ENCODE measurements at places on chromosomes 4 and X. TPM values are rescaled to one million over a fixed set of nuclear protein-coding genes. Genes with fewer than 3 reads are reported as not detected.

DNA sequence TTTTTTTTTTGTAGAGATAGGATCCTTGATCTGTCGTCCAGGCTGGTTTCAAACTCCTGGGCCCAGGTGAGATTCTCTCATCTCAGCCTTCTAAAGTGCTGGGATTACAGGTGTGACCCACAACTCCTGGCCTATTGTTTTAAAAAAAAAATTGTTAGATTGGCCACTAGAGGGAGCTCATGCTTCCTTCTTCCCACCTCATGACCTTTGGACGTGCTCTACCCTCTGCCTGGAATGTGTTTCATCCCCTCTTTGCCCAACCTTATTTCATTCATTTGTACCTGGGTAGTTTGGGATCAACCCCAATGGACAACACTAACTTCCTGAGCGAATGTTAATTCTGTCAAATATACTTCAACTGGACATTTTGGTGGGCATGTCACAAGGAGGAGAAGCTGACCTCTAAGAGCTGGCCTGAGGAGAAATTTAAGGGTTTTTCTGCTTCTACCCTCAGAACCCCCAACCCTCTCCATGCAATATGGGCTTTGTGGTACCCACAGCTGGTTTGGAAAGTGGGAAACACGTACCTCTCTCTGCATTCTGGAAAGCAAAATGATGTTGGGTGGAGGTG is 6.4 kb downstream of the PPEF2 start:
- DNase-seq, result no peak

- DNase-seq, result no peak
These were observed 112.1 kb downstream of the CPZ start for GRCh38 chr4:8704632-8705031.

Gene TBX22
- not detected for total RNA-seq

GRCh38 chr4:128571747-128572146 is 237.8 kb upstream of the JADE1 start:
- DNase-seq, result peak; percentile 94

Gene MOB1B
- 18.3 TPM for total RNA-seq

- DNase-seq, result no peak
These were observed 5.9 kb downstream of the EMCN start for GRCh38 chr4:100511896-100512295.

DNA sequence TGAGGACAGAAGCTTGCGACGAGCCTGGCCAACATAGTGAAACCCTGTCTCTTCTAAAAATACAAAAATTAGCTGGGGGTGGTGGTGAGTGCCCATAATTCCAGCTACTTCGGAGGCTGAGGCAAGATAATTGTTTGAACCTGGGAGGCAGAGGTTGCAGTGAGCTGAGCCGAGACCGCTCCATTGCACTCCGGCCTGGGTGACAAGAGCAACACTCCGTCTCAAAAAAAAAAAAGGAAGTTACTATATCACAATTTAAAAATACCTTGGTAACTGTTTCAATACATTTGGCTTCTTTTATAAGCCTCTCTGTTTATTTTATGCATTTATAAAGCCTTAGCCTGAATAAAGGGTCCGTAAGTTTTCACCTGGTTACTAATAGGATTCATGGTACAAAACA is 46.6 kb upstream of the CHRNA9 start:
- no peak for DNase-seq

DNA sequence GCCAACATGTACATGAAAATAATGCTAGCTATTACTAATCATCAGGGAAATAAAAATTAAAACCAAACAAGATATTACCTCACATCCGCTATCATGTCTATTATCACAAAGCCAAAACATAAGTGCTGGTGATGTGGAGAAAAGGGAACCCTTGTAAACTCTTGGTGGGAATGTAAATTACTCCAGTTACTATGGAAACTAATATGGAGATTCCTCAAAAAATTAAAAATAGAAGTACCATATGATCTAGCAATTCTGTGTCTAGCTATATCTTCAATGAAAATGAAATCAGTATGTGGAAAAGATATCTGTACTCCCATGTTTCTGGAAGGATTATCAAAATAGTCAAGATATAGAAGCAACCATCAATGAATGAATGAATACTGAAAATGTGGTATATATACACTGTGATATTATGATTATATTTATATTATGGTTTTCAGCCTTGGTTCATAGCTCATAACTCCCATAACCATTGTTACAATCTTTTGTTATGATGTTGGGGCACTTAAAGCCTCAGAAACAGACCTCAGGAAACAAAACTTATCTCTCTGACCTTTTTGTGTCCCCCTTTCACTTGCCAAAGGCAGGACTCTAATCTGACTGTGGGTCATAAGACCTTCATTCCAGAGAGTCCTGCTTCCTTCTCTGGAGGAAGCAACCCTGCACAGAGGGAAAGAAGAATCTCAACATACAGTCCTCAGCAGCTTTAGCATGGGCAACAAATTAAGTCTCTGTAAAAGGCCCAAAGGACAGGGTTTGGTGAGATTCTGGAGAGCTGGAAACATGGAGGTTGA is 933.2 kb downstream of the ADGRL3 start:
- DNase-seq, result no peak

GRCh38 chr4:38090455-38091246 is 130.5 kb downstream of the PTTG2 start:
- no peak for DNase-seq

GRCh38 chrX:107673933-107674479 is 45.7 kb downstream of the PRPS1 start:
- no peak for DNase-seq

- no peak for DNase-seq
These were observed 603.8 kb downstream of the RAPGEF2 start for GRCh38 chr4:159706704-159707103.

GRCh38 chr4:76301775-76302162 is 4.8 kb upstream of the STBD1 start:
- no peak for DNase-seq

All from glomerular endothelial cell (primary cell).